Peyer's patch (tissue), 4 donors: ENCODE measurements at places on chromosomes 1 and 21.

DNA sequence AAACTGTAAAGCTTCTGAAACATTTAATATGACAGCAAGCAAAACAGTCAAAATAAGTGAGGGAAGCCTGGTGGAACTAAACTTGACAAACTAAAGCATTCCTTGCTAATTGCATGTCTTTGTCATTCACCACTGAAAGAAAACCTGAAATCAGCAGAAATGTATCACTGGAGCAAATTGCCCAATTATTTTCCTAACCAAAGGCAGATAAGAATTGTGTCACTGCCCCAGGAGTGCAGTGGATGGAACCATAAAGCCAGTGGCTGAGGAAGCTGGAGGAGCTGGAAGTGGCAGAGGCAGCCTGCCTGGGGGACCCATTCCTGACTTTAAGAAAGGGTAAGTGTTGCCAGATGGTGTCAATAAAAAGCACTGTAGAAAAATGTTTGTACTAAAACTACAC, 2.7 kb upstream of the SLC30A10 start:
- no peak for DNase-seq

- DNase-seq: no peak
These were observed 14.4 kb upstream of the ZNF362 start for GRCh38 chr1:33241866-33242265.

DNA sequence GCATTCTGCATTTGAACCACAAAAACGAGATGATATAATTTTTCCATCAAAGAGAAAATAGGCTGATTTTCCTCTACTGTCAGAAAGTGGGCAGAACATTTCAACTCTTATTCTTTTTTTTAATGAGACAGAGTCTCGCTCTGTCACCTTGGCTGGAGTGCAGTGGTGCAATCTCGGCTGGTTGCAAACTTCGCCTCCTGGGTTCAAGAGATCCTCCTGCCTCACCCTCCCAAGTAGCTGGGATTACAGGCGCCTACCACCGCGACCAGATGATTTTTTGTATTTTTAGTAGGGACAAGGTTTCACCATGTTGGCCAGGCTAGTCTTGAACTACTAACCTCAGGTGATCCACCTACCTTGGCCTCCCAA, 11.6 kb downstream of the DSTYK start:
- no peak for DNase-seq

- no peak for DNase-seq
These were observed 42.7 kb downstream of the TAS1R2 start for GRCh38 chr1:18816808-18817207.

DNA sequence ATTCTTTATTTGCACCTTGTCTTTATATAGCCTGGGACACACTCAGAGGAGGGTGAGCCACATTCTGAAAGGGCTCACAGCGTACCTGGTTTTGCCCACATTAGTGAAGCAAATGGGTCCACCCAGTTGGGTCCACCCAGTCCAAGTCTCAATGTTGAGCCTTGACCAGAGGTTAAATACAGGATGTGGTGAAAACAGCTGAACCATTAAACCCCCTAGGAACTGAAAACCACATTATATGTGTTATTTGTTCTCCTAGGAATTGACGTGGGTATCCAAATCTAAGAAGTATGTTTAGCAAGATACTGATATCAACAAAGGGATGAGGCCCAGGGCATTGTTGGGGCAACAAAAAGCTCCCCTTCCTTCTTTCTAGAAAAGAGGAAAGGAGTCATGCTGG, 83.8 kb downstream of the SETD4 start:
- DNase-seq: no peak

GRCh38 chr1:62840555-62840954, 56.6 kb downstream of the ATG4C start:
- no peak for DNase-seq

- no peak for DNase-seq
These were observed 3.8 kb downstream of the EPHB2 start for GRCh38 chr1:22714455-22714854.
